ENCODE measurements at places on chromosomes 4 and X. TPM values are rescaled to one million over a fixed set of nuclear protein-coding genes. Genes with fewer than 3 reads are reported as not detected.

The RAB40A gene
- not detected for total RNA-seq

The NHSL2 gene
- total RNA-seq: 24.3 TPM

The CXCL13 gene
- total RNA-seq: not detected

The PSAPL1 gene
- not detected for total RNA-seq

The FMR1NB gene
- total RNA-seq: not detected

The SGMS2 gene
- 53.0 TPM for total RNA-seq

The SLC10A4 gene
- 0.13 TPM for total RNA-seq

The SPATA18 gene
- 1.9 TPM for total RNA-seq

The XAGE1A gene
- total RNA-seq: not detected

The STPG2 gene
- not detected for total RNA-seq
